ENCODE measurements at places on chromosomes 1 and 21. TPM values are rescaled to one million over a fixed set of nuclear protein-coding genes. Genes with fewer than 3 reads are reported as not detected.

- no peak for DNase-seq
These were observed 83.0 kb upstream of the IVNS1ABP start for GRCh38 chr1:185400052-185400451.

- DNase-seq = no peak
These were observed 10.9 kb upstream of the TTC22 start for GRCh38 chr1:54811739-54812655.

DNA sequence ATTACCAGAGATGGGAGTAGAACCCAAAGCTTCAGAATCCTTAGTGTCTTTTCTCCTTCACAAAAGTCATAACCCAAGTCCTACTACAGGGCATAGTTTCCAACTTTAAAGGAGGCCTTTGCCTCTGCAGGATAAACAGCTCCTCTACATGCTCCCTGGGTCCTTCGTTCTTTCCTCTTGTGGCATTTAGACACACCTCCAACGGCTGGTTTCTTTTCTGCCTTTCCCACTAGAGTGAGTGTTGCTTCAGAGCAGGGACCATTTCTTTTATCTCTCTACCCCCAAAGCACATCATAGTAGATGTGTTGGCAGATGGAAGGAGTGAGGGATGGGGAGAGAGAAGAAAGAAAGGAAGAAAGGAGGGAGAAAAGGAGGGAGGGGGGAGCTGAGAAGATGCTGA lies 144.7 kb upstream of the SPATA6 start:
- no peak for DNase-seq

Gene GJA8
- total RNA-seq = not detected

- DNase-seq = no peak
These were observed 100.7 kb downstream of the COLGALT2 start for GRCh38 chr1:183936791-183937190.

Gene SLC1A7
- not detected for total RNA-seq

- no peak for DNase-seq
These were observed 19.0 kb downstream of the SDC3 start for GRCh38 chr1:30889511-30889910.

- DNase-seq = no peak
These were observed 56.8 kb downstream of the MTR start for GRCh38 chr1:236851871-236852270.

GRCh38 chr1:25922056-25922970 lies 16.1 kb upstream of the STMN1 start:
- DNase-seq = peak; percentile 75

GRCh38 chr21:42559326-42559725 lies 45.7 kb downstream of the SLC37A1 start:
- DNase-seq = peak; percentile 43

Gene ERRFI1
- 81.1 TPM for total RNA-seq

Gene LPAR3
- total RNA-seq = not detected

- DNase-seq = no peak
These were observed 117.3 kb downstream of the KAZN start for GRCh38 chr1:14715802-14716201.

GRCh38 chr1:41641475-41641814 lies 157.0 kb upstream of the EDN2 start:
- DNase-seq = no peak

DNA sequence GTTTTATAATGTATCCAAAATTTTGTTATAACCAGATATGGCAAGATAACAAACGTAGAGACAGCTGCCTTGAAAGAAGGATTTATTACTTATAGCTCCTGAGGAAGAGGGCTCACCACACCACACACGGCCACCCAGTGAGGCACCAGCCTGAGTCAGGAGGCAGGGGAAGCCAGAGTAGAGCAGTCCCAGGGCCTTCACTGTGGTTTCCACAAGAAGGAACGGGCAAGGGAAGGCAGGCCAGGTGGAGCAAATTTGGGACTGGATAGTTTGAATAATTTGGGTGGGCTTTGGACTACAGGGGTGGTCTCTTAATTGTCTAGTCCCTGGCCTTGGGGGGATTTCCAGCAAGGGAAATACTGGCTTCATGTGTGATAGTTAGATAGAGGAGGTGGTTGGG lies 72.5 kb downstream of the RRAGC start:
- DNase-seq = no peak

DNA sequence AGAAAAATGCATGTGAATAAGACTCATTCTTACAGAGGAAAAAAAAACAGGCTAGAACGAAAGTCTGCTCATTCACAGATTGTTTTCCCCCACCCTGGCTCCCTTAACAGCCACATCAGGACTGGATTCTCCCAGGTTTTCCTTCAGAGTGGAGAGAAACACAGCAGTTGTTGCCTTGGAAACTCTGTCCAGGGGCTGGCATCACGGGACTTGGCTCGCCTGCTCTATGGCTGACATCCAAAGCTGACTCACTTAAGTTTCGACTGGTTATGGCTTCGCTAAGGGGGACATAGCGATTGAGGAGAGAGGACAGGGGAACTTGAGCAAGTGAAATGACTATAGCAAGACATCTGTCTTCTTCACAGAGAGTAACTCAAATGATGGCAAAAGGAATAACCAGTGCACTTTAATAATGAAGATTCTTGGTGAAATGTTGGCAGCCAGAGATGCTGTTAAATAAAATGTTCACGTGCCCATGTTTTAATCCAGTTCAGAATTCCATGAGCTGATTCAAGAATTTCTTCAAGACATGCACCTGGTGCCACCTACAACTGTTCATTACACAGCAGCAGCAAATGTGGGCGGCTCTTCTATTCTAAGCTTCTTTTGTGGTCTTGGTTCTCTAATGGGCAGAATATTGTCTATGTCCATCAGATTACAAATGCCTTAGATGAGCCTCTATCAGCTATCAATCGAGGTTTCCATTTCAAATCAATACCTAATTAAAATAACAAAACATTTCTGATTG lies 21.8 kb downstream of the MIS18A start:
- peak; percentile 89 for DNase-seq

DNA sequence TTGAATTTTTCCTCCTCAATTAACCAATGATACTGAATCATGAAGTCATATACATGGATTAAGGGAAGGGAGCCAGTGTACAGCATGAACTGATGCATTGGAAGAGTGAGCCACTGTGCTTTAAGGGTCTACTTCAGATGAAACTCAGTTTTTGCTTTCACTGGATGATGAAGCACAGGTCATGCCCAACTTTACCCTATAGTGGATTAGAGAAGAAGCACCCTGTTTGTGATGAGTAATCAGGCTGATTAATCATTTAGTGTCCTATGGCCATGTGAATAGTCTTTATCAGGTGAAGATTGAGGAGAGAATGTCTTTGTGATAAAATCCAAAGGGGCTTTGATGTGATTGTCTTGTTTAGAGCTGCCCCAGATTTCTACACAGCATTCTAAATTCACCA lies 24.7 kb upstream of the LAMC1 start:
- DNase-seq = no peak

GRCh38 chr1:246418565-246419312 lies 88.3 kb downstream of the SMYD3 start:
- no peak for DNase-seq

DNA sequence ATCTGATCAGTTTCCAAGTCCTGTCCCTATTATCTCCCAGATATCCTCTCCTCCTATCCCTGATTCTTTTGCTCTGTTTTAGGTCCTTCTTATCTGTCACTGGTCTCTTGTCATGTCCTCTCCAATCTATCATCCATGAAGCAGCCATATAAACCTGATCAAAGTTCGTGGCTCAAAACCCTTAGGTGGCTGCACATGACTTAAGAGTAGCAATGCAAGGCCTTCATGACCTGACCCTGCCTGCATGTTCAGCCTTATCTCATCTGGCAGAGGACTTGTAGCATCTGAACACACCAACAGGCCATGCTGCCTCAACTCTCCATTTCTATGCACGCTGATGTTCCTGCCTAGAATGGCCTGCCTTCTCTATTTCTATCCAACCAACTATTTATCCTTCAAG lies 65.2 kb downstream of the NOS1AP start:
- no peak for DNase-seq

DNA sequence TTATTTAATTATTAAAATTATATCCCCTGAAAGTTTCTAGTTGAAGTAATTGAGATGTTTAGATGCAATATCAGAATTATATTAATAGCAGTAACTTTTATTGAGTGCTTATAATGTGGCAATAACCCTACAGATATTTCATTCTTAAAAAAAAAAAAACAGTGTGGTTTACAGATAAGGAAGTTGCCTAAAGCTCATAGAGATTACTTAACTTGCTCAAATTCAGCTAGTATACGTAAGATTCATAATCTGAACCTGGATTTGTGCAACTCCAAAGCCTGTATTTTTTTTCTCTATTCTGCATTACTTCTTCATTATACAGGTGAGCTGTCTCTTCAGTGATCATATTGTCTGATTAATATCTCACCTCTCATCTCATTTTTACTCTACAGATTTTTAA lies 156.0 kb upstream of the PTBP2 start:
- DNase-seq = no peak

DNA sequence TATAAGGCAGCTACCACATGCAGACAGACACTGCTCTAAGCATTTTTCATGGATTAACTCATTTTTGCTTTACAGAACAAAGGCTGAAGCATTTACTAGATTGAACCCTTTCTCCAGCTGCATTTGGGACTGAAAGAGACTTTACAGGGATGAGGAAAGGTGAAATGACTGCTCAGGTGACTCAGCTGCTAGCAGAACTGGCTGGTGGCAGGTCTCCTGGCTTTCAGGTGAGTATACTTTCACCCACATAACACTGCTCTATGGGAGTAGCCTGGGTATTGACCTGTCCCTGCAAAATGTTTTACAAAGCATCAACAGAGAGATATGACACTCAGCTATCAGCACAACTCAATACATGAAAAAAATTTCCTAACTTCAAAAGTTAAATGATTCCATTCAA lies 2.6 kb upstream of the CCDC185 start:
- no peak for DNase-seq

Gene SERTAD4
- 23.5 TPM for total RNA-seq

Gene ATP1A4
- total RNA-seq = not detected

Gene DDR2
- 150 TPM for total RNA-seq

Gene CR1L
- total RNA-seq = not detected

DNA sequence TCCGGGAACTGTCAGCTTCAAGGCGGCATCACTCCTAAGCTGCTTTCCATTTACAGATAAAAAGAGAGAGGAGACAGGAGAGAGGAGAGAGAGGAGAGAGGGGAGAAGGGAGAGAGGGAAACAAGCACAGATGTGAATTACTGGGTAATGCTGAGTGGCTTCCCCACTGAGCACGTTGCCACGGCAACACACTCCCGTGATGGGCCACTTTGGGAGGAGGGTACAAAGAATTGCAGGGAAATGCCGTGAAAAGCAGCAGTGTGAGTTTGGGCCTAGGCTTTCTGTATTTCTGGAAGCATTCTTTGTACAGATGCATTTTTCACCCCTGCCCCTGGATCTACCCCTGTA lies 128.0 kb upstream of the IRF2BP2 start:
- no peak for DNase-seq

Gene F5
- total RNA-seq = not detected

Gene SH3D21
- 1.1 TPM for total RNA-seq

- DNase-seq = no peak
These were observed 16.0 kb downstream of the SPATA21 start for GRCh38 chr1:16421201-16421600.

Gene CDC20
- total RNA-seq = 0.71 TPM

Gene OR2L8
- not detected for total RNA-seq

Gene RTCA
- total RNA-seq = 24.3 TPM

Gene TFF3
- total RNA-seq = 17.2 TPM

GRCh38 chr1:96843196-96843595 lies 121.6 kb downstream of the PTBP2 start:
- no peak for DNase-seq

- DNase-seq = peak; percentile 65
These were observed 30.0 kb upstream of the EPS8L3 start for GRCh38 chr1:109793486-109794318.

Gene PLCH2
- total RNA-seq = 1.7 TPM

Gene PRPF38B
- 28.0 TPM for total RNA-seq

DNA sequence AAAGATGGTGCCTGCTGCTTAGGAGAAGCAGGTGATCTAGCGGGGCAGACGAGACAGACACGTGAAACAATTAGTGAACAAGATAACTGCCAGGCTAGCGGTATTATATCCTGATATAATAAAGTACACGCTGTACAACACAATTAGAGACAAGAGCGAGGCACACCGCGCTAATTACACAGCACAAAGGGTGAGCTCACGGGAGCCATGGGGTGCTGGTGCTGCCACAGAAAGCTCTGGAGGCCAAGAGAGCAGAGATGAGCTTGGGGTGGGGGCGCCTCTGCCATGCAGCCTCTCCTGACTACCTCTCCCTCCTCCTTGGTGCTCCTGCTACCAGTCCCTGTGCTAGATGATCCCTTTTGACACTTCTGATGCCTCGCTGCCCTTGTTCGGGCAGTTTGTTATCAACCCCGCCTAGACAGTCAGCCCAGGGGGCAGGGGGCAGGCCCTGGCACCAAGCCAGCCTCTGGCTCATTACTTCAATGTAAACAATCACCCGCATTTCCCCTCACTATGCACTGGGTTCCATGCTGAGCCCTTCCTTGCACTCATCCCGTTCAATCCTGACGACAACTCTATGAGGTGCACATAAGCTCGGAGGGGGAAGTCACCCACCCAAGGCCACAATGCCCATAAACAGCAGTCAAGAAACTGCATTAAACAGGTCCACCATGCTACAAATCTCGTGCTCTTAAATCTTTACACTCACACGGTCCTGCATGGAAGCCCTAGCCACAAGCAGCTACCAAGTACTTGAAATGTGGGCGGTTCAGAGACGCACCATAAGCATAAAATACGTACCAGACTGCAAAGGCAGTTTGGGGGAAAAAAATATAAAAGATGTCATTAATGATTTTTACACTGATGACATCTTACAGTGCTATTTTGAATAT lies 103.0 kb downstream of the SSBP3 start:
- DNase-seq = no peak

Gene TRIM45
- 6.7 TPM for total RNA-seq
